ENCODE measurements at places on chromosomes 4 and X.

DNA sequence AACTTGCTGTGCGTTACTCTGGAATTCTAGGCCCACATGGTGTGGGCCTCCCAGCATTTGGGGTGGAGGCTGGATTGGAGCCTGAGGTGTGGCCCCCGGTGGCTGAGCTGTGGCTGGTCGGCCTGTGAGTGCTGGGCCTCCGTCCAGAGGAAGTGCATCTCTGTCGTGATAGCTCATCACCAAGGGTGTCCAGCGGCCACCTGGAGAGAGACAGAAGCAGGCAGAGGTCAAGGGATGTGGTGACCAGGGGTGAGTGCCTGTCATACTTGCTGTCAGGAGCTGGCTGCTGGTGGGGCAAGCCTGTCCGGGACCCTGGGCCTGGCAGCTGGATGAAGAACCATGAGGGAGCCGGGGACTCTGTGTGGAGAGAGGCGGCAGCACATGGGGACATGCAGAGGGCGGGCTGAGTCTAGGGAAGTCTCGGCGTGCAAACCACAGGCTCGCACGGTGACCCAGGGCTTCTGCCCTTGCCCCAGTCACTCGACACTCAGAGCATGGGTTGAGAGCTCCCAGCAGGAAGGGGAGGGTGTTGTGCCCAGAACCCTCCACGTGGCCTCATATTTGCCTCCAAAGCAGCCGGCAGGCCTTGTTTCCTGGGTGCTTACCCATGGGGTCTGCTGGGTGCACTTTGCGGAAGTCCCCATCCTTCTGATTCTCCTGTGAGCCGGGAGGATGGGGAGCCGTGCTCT, 6.2 kb downstream of the SORCS2 start:
- DNase-seq, result no peak

- DNase-seq, result no peak
Observed at GRCh38 chr4:89164400-89164799, 53.1 kb downstream of the TIGD2 start.

DNA sequence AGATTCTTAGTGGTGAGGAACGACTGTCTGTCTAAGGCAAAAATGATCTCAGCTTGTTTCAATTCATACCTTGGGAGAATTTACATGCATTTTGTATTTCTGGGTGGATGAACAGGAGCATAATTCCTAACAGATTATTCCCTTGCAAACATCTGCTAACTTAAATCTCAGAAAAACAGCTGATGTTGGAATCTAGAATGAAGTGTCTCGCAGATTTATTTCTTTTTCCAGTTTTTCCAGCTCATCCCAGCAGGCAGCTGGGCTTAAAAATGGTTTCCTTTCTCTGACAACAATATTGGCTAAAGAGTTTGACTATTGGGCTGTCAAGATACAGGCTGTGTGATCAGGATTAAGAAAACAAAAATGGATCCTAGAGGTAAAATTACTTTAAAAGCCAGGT, 1.1 kb downstream of the LNX1 start:
- no peak for DNase-seq

- no peak for DNase-seq
Observed at GRCh38 chr4:154686838-154687237, 57.0 kb upstream of the LRAT start.

DNA sequence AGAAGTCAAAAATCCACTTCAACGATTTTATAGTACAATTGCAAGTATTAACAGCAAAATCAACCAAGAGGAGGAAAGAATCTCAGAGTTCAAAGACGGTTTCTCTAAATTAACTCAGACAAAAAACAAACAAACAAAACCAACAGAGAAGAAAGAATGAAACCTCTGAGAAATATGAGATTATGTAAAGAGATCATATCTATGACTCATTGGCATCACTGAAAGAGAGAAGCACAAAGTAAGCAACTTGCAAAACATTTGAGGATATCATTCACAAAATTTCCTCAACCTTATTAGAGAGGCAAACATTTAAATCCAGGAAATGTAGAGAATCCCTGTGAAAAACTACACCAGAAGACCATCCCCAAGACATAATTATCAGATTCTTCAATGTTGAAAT, 370.4 kb downstream of the INPP4B start:
- DNase-seq, result no peak

GRCh38 chrX:78066110-78066509, 37.9 kb upstream of the PGK1 start:
- DNase-seq, result no peak

DNA sequence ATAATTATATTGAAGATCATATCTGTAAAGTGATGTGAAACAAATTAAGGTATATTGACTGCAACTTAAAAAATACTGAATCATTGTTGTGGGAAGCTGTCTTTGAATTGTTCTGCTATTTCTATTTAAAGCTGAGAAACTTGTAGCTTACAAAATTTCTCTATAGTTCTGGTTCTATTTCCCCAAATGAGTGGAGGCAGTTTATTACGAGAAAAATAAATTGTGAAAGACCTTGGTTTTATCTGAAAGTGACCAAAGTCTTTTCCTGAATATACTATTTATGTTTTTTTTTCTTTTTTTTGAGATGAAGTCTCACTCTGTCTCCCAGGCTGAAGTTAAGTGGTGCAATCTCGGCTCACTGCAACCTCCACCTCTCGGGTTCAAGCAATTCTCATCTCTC, 165.4 kb downstream of the SH3BGRL start:
- no peak for DNase-seq

GRCh38 chr4:80566203-80566872, 230.8 kb downstream of the CFAP299 start:
- DNase-seq, result no peak

DNA sequence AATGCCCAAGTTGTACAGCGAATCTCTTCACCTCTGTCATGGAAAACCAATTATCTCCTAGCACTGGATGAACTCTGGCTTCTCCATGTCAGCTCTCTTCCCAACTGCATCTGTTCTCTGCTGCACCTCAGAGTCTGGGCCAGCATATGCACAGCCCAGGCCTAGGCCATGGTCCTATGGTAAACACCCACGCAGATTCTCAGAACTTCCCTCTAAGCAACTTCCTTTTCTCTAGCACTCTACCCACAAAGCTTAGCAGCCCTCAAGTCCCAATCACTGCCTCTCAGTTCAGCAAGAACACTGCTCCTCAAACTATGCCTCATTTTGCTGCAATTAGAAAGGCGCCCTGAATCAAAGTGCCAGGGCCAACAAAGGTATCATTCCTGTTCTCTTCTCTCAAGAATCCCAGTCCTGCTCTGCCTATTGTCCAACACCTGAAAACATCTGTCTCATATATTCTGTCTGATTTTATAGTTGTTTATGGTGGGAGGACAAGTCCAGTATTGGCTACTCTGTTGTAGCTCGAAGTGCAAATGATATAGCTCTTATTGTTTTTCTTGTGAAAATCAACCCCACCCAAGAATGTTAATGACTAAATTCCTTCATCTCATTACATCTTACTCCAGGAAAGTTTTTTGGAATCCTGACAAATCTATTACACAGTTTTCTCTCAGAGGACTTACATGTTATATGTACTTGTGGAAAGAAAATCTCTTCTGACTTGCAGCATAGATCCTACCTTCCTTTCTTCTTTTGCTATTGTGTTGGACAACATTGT, 85.4 kb downstream of the DCHS2 start:
- no peak for DNase-seq

- DNase-seq, result no peak
Observed at GRCh38 chr4:122705547-122706117, 26.9 kb upstream of the BBS12 start.

- DNase-seq, result no peak
Observed at GRCh38 chrX:47283015-47283771, 50.4 kb downstream of the USP11 start.

DNA sequence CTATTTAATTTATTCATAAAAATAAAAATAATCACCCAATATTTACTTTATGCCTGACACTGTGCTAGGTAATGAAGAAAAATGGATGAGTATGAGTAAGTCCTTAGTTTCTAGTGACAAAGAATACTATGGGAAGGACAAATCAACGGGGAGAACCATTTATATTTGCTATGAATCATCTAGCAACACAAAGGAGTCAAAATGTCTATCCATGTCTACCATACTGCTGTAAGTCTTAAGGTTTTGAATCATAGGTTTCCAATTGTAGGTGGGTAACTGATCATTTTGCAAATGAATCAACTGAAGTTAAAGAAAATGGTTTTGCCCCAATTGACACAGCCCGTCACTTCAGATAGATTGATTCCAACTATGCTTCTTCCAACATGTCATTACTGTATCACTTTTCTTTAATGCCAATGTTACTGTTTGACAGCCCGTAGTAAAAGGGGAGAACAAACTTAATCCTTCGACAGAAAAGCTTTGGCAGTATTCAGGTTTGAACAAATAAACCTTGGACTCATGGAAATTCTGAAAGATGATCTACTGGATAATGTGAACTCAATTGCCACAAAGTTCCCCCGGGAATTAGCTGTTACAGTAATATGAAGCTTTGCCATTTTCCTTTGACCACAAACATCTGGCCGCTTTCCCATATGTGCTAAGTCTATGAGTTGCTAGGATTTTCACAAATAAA, 3.2 kb downstream of the TDO2 start:
- no peak for DNase-seq

DNA sequence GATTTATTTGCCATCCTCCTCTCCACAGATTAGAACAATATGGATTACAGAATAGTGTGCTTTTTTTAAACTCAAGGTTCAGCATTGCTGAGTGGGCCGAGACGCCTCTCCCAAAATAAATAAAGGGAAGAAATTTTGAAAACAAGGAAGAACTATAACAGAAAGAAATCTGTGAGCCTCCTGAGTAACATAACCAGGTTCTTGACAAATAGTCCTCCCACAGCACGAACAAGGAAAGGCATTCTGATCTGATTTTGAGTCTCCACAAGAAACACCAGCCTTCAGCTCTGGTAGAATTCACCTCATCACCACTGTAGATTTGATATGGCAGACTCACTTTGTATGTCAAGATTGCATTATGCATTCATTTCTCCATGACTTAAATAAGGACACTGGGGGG, 173.6 kb downstream of the HHIP start:
- no peak for DNase-seq

DNA sequence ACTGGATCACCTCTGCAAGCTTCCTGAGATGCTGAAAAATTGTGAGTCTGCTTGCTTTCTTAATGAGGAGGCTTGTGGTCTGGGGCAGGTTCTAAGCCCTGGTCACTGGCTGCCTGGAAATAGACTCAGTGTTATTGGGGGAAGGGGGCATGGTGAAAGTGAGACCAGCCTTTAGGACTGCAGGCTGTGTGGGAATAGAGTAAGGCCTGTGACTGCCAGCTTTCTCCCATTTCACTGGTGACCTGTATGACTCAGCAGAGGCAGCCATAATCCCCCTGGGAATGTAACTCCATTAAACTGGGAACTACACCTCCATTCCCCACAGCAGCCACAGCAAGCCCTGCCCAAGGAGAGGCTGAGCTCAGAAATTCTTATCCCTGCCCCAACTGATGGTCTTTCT, 55.9 kb upstream of the IL15 start:
- no peak for DNase-seq

GRCh38 chr4:52788806-52789205, 37.6 kb upstream of the ERVMER34-1 start:
- DNase-seq, result no peak

GRCh38 chr4:165301833-165302232, 25.6 kb upstream of the MSMO1 start:
- no peak for DNase-seq

DNA sequence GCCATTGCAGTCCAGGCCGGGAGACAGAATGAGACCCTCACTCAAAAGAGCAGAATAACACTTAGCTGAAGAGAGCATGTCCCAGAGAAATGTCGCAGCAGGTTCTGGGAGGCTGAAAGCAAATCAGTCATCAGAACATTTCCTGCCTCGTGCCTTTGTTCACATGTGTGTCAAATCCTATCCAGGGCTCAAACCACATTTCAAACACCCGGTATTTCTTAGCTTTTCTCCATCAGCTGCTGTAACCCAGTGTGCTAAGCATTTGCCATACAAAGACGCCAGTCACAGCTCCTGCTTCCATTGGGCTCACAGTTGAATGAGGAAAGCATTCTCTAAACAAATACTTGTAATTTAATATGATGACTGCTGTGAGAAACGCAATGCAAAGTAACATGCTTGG, 6.0 kb downstream of the PALLD start:
- DNase-seq, result no peak

DNA sequence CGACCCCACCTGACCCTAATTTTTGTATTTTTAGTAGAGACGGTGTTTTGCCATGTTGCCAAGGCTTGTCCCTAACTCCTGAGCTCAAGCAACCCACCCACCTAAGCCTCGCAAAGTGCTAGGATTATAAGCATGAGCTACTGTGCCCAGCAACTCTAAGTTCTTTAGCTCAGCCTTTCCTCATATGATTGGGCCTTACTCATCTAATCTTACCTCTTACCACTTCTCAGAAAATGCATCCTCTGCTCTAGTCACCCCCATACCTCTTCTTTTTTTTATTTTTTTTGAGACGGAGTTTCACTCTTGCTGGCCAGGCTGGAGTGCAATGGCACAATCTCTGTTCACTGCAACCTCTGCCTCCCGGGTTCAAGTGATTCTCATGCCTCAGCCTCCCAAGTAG, 35.6 kb upstream of the UGDH start:
- no peak for DNase-seq

DNA sequence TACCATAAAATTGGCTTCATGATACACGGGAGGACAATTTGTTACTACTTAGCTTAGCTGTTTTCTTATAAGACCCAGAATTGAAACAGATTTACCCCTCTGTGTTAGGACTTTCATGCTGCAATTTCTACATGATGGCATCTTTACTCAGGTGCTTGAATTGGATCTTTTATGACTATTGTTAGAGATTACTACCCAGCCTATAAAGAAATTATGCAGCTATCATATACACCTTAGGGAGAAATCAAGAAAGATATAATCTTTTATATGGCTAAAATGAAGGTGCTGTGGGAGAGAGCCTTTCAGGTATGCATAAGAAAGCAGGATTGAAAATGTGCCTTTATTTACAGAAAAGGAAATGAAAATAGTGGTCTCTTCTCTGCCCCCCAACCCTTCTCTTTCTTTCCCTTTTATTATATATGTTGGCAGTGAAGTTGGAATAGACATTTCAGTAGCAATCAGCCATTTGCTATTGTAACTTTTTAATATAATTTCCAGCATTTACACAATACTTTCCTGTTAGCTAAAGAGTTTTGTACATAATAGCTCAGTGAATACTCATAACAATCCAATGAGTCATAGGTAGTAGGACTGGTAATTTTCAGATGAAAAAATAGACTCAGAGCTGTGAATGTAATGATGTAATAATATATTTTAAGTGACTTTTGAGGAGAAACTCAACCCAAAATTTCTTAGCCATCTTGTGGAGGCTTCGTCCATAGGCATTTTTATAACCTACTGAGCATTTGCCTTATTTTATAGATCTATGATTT, 311.8 kb downstream of the ADGRL3 start:
- DNase-seq, result no peak

- no peak for DNase-seq
Observed at GRCh38 chr4:83961575-83961974, 425.7 kb downstream of the GPAT3 start.

GRCh38 chr4:90689739-90690138, 562.5 kb downstream of the CCSER1 start:
- DNase-seq, result no peak
